WTC11 (cell line): ENCODE measurements at places on chromosomes 11 and 22. TPM values are rescaled to one million over a fixed set of nuclear protein-coding genes. Genes with fewer than 3 reads are reported as not detected.

BTG4 gene
- total RNA-seq, result 0.18 TPM in 1 of 3 replicates, not detected in the others

C11orf87 gene
- total RNA-seq, result 0.20 to 0.25 TPM (median 0.23 TPM) in 3 replicates

MRGPRX3 gene
- not detected in 3 replicates for total RNA-seq

EP300 gene
- 95.6 to 97.1 TPM (median 95.8 TPM) in 3 replicates for total RNA-seq

GRCh38 chr22:45208993-45209838, 31.5 kb downstream of the KIAA0930 start:
- peak; percentile 84 for DNase-seq

- DNase-seq, result no peak
These were observed 162.8 kb downstream of the BRD1 start for GRCh38 chr22:49664891-49665290.

DNA sequence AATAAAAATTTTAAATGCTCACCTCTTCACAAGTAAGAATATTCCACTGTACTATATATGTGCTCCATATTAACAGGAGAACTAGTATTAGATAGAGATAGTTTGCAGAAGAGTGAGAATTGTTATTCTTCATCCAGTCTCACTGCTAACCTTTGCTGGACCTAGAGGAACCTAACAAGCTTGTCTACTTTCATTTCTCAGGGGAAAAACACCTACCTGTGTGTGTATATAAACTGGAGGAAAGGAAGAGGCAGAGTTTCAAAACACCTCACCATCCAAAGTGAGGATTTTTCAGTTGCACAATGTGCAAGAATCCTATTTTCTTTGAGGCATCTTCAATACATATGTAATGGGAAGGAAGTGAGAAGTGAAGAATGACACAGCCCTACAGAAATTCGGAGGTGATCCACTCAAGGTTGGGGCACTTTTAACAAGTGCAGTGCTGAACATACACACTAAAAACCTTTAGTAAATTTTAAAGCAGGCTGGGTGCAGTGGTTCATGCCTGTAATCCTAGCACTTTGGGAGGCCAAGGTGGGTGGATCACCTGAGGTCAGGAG, 52.4 kb downstream of the SYTL2 start:
- DNase-seq, result no peak

- DNase-seq, result no peak
These were observed 25.7 kb upstream of the TMPRSS4 start for GRCh38 chr11:118051136-118051610.

GRCh38 chr11:70582886-70583641, 184.7 kb downstream of the CTTN start:
- no peak for DNase-seq

DNA sequence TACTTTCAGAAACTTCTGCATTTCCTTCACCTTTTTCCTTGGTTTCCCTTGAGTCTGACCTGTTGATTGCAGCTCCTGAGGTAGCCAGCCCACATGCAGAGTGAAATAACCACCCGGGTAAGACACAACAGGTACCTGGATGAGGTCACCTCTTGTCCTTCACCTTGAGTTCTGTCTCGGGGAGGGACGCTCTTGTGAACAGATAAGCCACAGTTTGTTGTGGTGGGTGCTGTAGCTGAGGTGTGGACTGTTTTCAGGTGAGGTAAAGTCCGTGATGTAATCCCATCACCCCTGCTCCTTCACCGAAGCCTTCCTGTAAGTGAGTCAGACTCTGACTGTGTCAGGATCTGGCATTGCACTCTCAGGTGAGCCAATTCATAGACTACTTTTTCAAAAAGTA, 183.1 kb downstream of the NAV2 start:
- no peak for DNase-seq
